Breast epithelium (tissue), 4 donors: ENCODE measurements at places on chromosomes 4 and X. TPM values are rescaled to one million over a fixed set of nuclear protein-coding genes. Genes with fewer than 3 reads are reported as not detected.

GAB1 gene
- total RNA-seq, result 24.8 TPM

GRCh38 chr4:156521631-156522030 is 450.0 kb downstream of the PDGFC start:
- no peak overlapping the region for H3K4me3 ChIP-seq
- H3K4me1 ChIP-seq, result no peaks in the 10 kb centered on the region
- no peaks in the 10 kb centered on the region for H3K27me3 ChIP-seq
- no peak overlapping the region for H3K27ac ChIP-seq

DNA sequence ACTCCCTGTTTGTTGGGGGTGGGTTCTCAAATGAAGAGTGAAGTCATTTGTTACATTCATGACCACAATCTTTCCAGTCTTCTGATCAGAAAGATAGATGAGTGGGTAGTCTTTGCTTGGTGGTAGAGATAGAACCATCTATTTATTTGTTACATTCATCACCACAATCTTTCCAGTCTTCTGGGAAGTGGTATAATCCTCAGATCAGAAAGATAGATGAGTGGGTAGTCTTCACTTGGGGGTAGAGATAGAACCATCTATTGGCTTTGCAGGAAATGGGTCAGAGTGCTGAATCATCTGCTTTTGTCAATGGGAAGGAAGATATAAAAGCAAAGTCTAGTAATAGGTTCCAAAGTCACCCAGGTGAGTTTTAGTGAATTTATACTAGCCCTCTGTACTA is 64.2 kb upstream of the EPGN start:
- no peaks in the 10 kb centered on the region for H3K27me3 ChIP-seq
- no peak overlapping the region for H3K27ac ChIP-seq
- no peak for DNase-seq
- H3K4me3 ChIP-seq, result no peak overlapping the region
- no peaks in the 10 kb centered on the region for H3K36me3 ChIP-seq
- H3K4me1 ChIP-seq, result no peaks in the 10 kb centered on the region

PDLIM5 gene
- 120 TPM for total RNA-seq

DNA sequence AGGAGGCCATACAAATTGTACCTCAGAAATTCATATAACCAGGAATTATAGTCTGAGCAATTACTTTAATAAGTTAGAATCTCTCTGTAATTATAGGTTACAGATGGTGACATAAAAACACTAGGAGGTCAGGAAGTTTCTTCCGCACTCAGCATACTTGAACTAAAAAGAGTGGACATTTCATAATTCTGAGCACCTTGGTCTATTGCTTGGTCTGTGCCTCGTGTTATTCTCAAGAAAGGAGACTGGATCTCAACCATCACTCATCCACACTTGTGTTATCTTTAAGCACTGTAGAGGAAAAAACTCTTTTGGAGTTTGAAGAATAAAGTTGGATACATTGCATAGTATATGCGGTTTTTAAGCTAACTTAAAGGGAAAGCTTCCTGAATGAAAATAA is 91.1 kb downstream of the SYNPO2 start:
- DNase-seq, result no peak
- no peaks in the 10 kb centered on the region for H3K36me3 ChIP-seq
- no peak overlapping the region for H3K27ac ChIP-seq
- no peak overlapping the region for H3K4me3 ChIP-seq
- no peaks in the 10 kb centered on the region for H3K27me3 ChIP-seq

PRPS2 gene
- total RNA-seq, result 25.9 TPM

- DNase-seq, result no peak
- no peaks in the 10 kb centered on the region for H3K36me3 ChIP-seq
- H3K4me3 ChIP-seq, result no peak overlapping the region
- H3K4me1 ChIP-seq, result no peaks in the 10 kb centered on the region
Measured at GRCh38 chr4:53937918-53938317, 126.5 kb downstream of the CHIC2 start.

DNA sequence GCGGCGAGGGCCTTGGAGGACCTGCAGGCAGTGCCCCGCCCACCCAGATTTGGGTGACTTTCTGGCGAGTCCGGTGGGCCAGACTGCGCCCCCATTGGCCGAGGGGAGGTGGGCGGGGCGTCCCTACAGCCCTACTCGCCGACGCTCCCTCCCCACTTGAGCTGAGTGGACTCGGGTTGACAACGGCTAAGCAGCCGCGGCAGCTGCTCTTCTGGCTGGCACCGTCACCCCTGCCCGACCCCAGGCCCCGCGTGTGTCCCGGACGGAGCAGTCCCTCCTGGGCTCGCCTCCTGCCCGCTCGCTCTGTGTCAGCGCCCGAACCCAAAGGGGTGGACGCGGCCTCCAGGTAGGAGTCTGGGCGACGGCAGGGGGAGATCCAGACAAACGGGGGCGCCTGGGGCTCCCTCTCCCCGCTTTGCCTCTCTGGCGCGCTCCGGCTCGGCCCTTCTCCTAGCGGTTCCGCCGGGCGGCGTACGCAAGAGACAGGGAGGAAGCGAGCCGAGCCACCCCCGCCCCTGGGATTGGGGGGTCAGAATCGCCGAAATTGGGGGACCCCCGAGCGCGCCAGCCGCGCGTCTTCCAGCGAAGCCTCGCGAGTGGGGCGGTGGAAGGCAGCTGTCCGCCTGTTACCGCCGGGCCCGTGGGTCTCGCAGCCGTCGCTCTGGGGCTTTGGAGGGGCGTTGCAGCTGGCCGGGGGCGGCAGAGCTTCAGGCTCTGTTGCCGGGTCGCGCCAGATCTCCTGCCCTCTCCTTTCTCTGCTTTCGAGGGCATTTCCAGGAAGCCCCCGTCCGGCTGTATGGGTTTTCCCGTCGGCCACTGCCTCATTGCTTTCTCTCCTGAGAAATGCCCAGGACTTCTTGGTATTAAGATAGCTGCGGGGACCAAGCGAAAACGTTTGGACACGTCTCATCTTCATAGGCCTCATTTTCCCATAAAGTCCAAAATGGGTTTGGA is 46.3 kb downstream of the STARD8 start:
- H3K36me3 ChIP-seq, result no peaks in the 10 kb centered on the region
- peaks cover 62% of the 10 kb centered on the region for H3K27me3 ChIP-seq
- no peaks in the 10 kb centered on the region for H3K4me1 ChIP-seq
- H3K27ac ChIP-seq, result peak overlapping the region; percentile 21

- H3K4me1 ChIP-seq, result no peaks in the 10 kb centered on the region
- H3K4me3 ChIP-seq, result no peak overlapping the region
- H3K27ac ChIP-seq, result no peak overlapping the region
- no peaks in the 10 kb centered on the region for H3K36me3 ChIP-seq
- no peak for DNase-seq
Measured at GRCh38 chr4:124181039-124181438, 531.5 kb downstream of the ANKRD50 start.

DNA sequence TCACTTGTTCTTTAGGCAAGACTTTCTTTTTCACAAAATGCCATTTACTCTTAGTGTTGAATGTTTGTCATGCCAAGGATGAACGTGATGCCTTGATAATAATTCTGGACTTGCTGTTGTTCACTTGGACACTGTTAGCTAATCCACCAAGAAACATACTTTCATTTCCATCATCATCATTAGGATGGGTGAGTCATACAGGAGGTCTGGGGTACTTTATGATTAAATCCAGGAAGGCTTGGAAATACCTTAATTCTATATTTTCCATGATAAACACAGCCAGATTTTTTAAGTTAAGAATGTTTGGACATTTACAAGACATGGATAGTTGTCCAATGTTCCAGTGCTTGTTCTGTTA is 260.7 kb upstream of the GIMD1 start:
- no peaks in the 10 kb centered on the region for H3K27me3 ChIP-seq
- DNase-seq, result no peak

- no peaks in the 10 kb centered on the region for H3K27me3 ChIP-seq
- DNase-seq, result peak; percentile 43
- no peaks in the 10 kb centered on the region for H3K4me1 ChIP-seq
- no peaks in the 10 kb centered on the region for H3K36me3 ChIP-seq
- peak overlapping the region; percentile 26 for H3K4me3 ChIP-seq
- H3K27ac ChIP-seq, result peak overlapping the region; percentile 42
Measured at GRCh38 chr4:140296335-140297220, 76.9 kb upstream of the SCOC start.

KCNIP4 gene
- total RNA-seq, result 0.44 TPM

GRCh38 chr4:153705743-153706468 is 21.8 kb downstream of the TLR2 start:
- no peaks in the 10 kb centered on the region for H3K36me3 ChIP-seq
- H3K4me1 ChIP-seq, result no peaks in the 10 kb centered on the region
- H3K27me3 ChIP-seq, result no peaks in the 10 kb centered on the region
- no peak overlapping the region for H3K27ac ChIP-seq
- DNase-seq, result no peak
- no peak overlapping the region for H3K4me3 ChIP-seq

GRCh38 chr4:104756837-104757236 is 262.1 kb upstream of the CXXC4 start:
- no peaks in the 10 kb centered on the region for H3K27me3 ChIP-seq
- H3K4me1 ChIP-seq, result no peaks in the 10 kb centered on the region
- H3K36me3 ChIP-seq, result no peaks in the 10 kb centered on the region
- H3K4me3 ChIP-seq, result no peak overlapping the region
- H3K27ac ChIP-seq, result no peak overlapping the region
- no peak for DNase-seq

SLC10A4 gene
- 0.29 TPM for total RNA-seq

GRCh38 chrX:19569121-19569805 is 54.0 kb upstream of the MAP3K15 start:
- no peaks in the 10 kb centered on the region for H3K36me3 ChIP-seq
- H3K4me3 ChIP-seq, result no peak overlapping the region
- no peak overlapping the region for H3K27ac ChIP-seq
- no peak for DNase-seq
- peaks cover 5% of the 10 kb centered on the region for H3K27me3 ChIP-seq

DNA sequence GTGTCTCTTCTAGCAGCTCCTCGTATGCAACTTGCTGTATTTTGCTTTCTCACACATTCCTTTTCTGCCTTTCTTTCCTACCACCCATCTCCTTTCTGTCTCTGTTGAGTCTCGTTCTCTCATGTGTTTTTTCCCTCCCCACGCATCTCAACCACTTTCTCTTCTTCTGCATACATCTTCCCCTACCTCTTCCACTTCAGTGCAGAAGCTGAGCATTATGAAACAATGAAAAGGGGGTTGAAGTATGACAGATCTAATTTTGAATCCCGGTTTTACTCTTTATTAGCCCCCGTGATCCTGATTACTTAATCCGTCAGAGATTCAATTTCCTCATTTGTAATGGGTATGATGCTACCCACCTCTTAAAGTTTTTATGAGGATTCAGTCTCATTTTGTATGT is 7.3 kb downstream of the FAM241A start:
- no peaks in the 10 kb centered on the region for H3K36me3 ChIP-seq
- no peaks in the 10 kb centered on the region for H3K4me1 ChIP-seq
- H3K27ac ChIP-seq, result no peak overlapping the region

- no peaks in the 10 kb centered on the region for H3K4me1 ChIP-seq
- H3K27me3 ChIP-seq, result peaks cover 20% of the 10 kb centered on the region
- H3K4me3 ChIP-seq, result no peak overlapping the region
- no peaks in the 10 kb centered on the region for H3K36me3 ChIP-seq
- no peak for DNase-seq
Measured at GRCh38 chrX:42715701-42716262, 62.2 kb downstream of the PPP1R2C start.

DNA sequence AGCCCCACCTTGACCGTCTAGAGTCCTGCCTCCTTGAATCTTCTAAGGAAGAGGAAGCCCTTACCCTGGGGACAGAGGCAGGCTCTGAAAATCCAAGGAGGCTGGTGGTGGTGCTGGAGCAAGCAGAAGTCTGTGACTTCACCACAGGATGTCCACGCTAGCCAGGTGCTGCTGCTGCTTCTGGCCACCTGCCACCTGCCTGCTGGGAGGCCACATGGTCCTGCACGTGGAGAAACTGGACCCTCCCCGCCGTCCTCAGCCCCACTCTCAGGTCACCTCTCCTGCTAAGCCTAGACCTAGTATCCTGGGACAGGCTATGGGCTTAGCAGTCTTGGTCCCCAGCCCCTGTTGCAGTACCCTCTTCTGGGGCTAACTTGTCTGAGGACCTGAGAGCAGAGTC is 15.8 kb downstream of the TMEM31 start:
- no peak overlapping the region for H3K27ac ChIP-seq
- no peaks in the 10 kb centered on the region for H3K4me1 ChIP-seq
- no peaks in the 10 kb centered on the region for H3K27me3 ChIP-seq
- no peak overlapping the region for H3K4me3 ChIP-seq
- no peaks in the 10 kb centered on the region for H3K36me3 ChIP-seq

TCEAL7 gene
- total RNA-seq, result 10.8 TPM

DNA sequence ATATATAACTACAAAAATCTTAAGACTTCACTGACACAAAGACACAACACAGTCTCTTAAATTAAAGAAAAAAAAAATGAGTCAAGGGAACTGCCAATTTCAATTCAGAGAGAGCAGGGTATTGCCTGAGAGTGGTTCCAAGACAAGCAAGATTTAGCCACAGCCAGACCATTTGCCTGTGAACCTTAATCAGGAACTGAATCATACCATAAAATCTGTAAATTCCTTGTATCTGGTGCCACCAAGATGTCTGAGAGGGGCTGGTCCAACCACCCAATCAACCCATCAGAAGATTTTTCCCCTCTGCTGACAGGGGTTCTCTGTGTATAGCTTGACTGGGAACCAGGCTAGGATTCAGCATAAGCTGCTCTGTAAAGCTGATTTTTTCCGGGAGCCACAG is 159.2 kb downstream of the CPEB2 start:
- no peaks in the 10 kb centered on the region for H3K27me3 ChIP-seq
- no peak overlapping the region for H3K27ac ChIP-seq

DNA sequence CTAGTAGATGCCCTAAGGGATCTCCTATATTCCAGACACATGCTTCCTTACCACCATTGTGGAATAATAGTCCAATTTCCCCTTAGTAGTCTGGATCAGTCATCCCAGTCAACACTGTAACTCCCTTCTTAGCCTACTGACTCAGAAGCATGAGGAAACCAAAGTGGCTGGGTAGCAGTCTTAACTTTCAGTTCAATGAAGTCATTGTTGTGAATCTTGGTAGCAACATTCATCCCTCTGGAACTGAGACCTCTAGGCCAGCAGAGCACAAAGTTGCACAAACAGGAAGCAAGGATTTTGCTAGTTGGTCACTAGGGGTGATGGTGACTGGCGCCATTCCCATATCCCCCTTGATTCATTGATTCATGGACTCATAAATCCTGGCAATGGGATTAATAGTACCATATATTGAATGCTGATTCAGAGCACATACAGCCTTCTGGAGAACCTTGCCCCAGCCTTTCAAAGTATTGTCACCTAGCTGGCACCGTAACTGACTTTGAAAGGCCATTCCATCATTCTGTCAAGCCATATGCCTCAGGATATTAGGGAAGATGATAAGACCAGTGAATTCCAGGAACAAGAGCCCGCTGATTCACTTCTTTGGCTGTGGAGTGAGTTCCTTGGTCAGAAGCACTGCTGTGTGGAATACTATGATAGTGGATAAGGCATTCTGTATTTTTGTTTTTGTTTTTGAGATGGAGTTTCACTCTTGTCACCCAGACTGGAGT is 19.7 kb upstream of the GPAT3 start:
- H3K27ac ChIP-seq, result peak overlapping the region; percentile 54
- DNase-seq, result no peak
- H3K27me3 ChIP-seq, result no peaks in the 10 kb centered on the region
- no peaks in the 10 kb centered on the region for H3K36me3 ChIP-seq
- H3K4me1 ChIP-seq, result no peaks in the 10 kb centered on the region
- no peak overlapping the region for H3K4me3 ChIP-seq

MAGEA8 gene
- not detected for total RNA-seq

GRCh38 chr4:169025184-169025583 is 15.1 kb upstream of the CBR4 start:
- H3K4me3 ChIP-seq, result no peak overlapping the region
- no peak overlapping the region for H3K27ac ChIP-seq
- no peaks in the 10 kb centered on the region for H3K27me3 ChIP-seq
- H3K4me1 ChIP-seq, result no peaks in the 10 kb centered on the region
- no peaks in the 10 kb centered on the region for H3K36me3 ChIP-seq
